ENCODE measurements at places on chromosomes 13 and 19.

DNA sequence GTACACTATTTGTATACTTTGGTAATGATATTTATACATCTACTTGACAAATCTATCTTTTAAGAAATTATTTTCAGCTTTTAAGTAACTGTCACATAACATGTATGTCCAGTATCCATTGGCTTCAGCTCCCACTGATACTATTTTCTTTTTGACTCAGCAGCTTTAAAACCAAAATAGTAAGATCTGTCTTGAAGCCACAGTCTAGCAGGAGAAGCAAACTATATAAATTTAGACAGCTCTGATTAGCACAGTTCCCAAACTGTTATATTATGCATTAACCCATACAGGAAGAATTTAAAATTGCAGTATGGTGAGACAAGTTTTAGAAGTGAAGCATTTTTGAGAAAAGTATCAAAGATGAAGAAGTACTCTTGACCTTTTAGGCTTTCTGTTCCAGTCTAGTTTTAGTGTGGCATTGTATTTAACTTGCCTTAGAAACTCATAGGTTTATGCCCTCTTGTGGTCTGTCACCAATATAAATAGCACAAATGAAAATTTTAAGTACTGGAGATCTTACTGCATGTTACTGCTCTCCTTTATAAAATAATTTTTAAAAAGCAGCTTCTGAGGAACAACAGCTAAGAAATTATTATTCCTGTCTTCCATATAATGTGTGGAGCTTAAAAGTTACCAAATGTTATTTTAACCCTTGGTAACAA lies 24.7 kb downstream of the URI1 start:
- DNase-seq = no peak

GRCh38 chr13:111981006-111981405 lies 85.9 kb upstream of the SOX1 start:
- no peak for DNase-seq

- DNase-seq = no peak
Measured at GRCh38 chr19:41395355-41395754, 1.8 kb downstream of the EXOSC5 start.

DNA sequence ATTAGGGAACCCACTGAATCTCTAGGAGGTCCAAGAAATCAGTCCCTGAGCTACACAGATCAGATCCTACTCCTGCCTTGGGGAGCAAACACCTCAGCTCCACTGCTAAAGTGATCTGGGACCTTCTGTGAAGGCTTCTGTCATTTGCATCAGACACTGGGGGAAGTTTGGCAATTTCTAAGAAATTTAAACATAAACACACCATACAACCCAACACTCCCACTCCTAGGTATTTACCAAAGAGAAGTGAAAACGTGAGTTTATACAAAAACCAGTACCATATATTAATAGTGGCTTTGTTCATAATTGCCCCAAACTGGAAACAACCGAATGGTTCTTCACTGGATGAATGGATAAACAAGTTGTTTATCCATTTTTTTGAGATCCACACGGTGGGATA lies 7.3 kb upstream of the TYROBP start:
- DNase-seq = no peak

DNA sequence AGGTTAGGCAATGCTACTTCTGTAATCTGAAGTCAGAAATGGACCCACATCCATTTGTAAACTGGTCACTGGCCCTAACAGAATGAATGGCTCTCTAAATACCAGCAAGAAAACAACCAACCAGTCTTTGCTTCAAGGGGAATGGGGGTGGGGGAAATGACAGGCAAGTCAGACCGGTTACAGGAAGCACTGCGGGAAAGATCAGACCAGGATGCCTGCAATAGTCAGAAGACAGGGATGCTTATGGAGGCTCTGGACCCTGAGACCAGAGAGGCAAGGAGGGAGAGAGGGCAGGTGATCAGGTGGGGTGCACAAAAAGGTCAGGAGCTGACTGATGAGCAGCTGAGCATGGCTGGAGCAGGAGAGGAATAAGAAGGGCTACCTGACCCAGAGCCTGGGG lies 13.1 kb downstream of the MED26 start:
- no peak for DNase-seq

- no peak for DNase-seq
Measured at GRCh38 chr13:102400675-102401145, 1.1 kb downstream of the FGF14 start.

DNA sequence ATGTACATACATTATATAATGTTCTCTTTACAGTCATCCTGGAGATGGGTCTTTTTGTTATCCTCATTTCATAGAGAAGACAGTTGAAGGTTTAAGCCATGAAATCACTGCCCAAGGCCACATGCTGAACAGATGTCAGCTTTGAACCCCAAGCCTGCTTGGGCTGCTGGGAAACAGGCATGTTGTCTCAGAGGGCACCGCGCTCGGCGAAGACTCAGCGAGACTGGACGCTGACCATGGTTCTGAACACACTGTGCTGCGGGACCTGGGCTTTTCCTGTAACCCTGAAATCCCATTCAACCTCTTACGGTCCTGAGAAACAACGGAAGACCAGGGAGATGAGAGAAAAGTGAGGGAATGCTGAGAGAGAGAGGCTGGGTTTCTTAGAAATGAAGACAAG lies 27.3 kb downstream of the LRFN3 start:
- peak; percentile 74 for DNase-seq

GRCh38 chr19:42657556-42657955 lies 62.8 kb upstream of the CEACAM8 start:
- DNase-seq = no peak

DNA sequence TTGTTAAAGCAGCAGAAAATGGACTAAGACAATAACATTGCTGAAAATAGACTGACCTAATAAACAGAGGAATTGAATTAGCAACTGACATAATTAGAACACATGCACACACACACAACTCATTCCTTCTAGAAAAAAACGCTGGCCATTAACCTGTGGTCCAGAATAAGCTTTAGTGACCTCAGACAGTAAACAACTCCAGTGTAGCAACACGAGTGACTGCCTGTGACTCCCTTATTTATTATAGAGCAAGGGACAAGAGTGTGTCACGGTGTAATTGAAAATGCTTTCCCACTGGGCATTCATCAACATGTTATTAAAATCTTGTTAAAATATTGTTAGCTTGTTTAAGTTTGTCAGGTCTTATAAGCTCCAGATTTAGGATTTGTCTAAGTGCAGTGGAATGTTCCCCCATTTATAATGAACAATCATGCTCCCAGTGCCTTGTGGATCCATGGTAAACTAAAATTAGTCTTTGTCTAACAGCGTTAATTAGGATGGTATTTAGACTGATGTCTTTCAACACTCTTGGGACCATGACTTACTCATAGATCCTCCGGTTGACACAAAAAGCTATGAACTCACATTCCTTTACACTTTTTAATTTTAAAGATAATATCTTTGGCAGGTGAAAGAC lies 111.7 kb upstream of the IRS2 start:
- no peak for DNase-seq

GRCh38 chr13:83692800-83693199 lies 189.5 kb downstream of the SLITRK1 start:
- no peak for DNase-seq

DNA sequence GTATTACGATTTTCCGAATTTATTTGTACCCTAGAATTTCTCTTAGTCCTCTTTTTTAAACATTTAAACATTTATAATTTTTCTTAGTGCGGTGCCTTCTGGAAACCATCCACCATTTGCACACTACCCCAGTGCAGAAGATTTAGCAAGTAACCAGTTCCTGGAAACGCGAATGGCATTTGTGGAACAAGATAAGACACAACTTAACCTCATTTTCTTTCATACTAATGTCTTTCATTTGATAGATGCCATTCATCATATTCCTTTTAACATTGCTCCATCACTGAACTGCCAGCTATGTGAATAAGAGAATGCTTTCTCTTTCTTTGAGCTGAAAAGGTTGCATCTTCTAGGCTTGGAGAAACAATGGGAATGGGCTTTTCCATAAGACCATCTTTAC lies 6.8 kb downstream of the FRY start:
- DNase-seq = no peak

DNA sequence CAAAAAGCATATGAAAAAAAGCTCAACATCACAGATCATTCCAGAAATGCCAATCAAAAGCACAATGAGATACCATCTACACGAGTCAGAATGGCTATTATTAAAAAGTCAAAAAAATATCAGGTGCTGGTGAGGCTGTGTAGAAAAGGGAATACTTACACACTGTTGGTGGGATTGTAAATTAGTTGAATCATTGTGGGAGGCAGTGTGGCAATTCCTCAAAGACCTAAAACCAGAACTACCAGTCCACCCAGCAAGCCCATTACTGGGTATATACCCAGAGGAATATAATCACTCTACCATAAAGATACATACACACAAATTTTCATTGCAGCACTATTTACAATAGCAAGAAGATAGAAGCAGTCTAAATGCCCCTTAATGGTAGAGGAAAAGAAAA lies 529.9 kb downstream of the SLITRK1 start:
- no peak for DNase-seq

DNA sequence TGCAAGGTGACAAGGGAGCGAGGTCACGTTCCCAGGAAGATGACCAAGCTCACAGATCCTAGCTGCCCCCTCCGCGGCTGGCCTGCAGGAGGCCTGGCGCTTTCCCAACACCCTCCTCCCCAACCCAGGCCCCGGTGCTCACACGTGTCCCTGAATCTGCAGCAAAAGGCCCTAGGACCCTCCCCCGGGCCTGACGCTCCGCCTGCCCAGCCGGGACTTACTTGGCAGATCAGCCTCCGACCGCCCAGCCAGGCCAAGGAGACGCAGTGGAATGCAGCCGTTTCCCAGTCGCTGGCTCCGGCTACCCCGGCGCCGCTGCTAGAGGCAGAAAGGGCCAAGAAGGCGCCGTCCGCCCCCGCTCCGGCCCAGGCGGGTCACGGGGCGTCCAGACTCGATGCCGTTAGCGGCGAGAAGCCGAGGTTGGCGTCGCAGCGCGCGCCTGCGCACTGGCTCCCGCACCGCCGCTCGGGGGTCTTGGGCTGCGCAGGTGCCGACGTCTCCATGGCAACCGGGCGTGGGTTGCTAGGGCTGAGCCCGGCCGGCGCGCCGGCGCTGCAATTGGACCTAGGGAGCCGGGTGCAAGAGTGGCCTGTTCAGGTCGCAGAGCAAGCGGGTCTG lies at the start of gene PNMA8A:
PNMA8A (minus strand) TSS at position 448 of the 618 bp plus-strand sequence. CDS start 528 bp downstream, outside the sequence.
- DNase-seq = no peak

DNA sequence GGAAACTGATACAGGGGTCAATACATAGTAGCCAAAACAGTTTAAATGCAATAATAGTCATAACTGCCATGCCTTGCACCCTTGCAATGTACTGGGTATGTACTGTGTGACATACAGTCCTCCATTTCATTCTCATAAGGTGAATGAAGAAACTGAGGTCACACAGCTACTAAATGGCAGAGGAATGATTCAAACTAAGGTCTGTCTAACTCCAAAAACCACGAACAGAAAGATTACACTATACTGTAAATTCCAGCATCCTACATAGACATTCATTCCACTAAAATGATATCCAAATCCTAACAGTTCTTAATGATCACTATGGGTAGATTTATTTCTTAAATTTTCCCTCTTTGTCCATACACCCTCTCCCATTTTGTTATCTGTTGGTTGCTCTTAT lies 238.1 kb upstream of the SERP2 start:
- no peak for DNase-seq

DNA sequence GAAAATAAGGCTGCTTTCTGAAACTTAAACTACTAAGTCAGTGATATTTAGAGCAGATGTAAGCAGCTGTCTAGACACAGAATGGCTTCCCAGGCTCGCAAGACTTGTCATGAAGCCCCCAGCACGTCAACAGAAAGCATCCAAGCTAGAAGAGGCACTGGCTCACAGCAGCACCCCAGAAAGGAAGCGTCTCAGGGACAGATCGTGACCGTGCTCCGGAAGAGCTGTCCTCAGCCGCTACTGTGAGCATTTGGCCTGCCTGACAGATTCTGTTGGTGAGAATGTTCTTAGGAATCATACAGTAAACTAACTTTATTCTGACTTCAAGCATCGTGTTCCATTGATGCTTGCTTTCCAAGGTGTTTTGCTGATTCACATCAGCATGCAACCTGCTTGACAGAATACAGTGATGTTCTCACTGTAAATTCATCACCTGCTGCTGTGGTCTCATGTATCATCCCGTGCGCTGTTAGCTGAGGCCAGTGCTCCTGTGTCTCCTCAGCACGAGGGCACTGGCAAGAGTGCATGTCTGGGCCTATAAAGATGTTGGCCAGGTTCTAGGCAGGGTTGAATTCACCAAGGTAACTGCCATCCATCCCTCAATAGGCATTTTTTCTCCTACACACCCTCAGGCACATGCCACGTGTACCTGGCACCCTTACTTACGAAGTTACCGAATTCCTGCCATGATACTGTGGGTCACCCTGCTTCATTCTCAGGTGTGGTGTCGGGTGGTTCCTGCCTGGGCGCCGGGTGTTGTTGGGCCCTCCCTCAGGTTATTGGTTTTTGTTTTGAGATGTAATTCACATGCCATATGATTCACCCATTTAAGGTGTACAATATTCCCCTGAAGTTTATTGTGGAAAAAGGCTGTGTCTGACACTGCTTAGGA lies 15.9 kb downstream of the SPINT2 start:
- no peak for DNase-seq

DNA sequence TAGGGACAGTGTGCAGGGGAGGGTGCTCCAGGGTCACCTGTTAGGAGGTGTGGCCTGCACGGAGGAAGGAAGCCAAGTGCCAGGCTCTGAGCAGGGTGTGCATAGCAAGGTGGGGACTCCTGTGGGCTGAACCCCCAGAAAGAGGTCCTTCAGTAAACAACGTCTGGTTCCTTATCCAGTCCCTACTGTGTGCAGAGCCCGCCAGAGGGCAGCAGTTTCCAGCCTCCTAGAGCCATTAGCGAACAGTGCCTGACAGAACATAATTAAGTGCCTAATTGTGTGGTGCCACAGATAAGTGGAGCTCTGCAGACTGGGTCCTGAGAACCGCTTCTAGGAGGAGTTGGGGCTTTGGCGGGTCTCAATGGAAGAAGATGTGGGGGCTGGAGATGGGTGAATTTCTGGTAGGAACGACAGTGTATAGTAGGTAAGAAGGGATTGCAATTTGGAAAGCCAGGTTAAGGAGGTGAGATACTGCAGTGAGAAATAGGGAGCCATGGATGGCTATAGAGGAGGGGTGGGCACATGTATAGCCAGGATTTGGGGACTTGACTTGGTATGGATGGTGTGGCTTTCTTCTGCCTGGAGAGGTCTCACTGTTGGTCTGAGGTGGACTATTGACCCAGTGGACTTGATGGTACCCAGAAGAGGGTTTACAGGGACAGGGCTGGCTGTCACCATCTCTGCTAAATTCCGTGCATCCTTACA lies 323.1 kb downstream of the ZNF536 start:
- DNase-seq = no peak

GRCh38 chr13:99845161-99845874 lies 126.2 kb downstream of the ZIC5 start:
- no peak for DNase-seq

DNA sequence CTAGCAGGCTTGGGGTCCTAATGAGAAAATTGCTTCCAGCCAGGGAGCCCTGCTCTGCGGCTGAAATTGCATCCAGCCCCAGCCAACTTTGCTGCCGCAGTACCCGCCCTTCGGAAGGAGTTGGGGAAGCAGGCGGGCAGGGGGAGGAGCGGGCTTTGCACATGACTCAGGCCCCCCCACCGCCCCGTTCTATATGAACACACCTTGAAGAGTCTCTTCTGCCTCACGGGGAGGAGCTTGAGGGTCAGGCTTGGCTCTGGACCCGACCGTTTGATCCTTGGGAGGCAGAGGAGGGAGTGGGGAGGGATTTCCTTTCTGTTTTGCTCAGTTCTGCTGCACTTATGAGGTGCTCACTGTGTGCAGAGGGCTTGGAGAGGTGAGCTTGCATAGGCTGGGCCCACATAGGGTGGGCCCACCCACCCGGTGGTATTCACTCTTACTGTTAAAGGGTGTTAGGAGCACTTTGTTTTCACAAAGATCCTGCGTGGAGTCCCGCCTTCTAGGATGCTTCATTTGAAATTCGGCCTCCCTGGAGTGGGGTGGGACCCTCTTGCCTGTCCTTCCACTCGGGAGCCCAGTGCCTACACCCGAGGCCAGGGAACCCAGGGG lies 46.5 kb downstream of the LYL1 start:
- no peak for DNase-seq

Data from activated CD8-positive, alpha-beta T cell treated with anti-CD3 and anti-CD28 coated beads, Interleukin-2, amount 10 ng/mL, durations not matched to agents 7 days and 5 days (primary cell).